ENCODE measurements at places on chromosomes 7 and 10.
A peak's percentile ranks its signal among the peaks of the same experiment; 100 is the strongest.

- DNase-seq, result no peak
Observed at GRCh38 chr7:133859231-133859630, 267.9 kb upstream of the LRGUK start.

DNA sequence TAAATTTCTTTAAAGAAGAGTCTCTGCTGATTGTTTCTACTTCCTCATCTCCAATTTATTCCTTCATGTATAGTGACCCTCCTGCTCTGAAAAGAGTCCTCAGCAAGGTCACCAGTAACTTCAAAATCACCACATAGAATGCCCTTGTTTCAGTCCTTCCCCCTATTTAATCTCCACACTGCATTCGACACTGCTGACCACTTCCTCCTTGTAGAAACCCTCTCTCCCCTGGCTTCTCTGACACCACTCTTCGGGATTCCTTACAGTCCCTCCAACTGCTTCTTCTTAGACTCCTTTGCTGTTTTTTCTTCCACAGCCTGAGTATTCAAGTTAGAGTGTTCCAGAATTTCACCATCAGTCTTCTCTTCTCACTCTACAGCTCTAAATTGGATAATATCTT is 89.5 kb downstream of the VPS41 start:
- DNase-seq, result no peak

GRCh38 chr7:127940381-127941160 is 90.7 kb downstream of the LRRC4 start:
- DNase-seq, result no peak

DNA sequence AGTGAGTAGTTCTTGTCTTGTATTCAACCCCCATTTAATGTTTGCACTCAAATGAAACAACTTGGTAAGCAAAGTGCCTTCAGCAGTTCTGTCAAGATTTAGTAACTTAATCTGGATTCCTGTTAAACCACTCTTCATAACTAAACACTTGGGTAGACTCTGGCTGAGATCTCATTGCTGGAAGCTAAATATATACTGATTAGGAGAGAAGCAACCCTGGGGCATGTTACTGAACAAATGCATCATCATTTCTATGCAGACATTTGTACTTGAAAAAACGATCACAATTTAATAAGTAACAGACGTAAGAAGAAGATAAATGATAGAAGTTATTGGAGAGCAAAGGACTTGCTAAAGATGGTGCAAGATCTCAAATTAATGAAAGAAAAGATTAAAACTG is 308.4 kb upstream of the POM121L12 start:
- no peak for DNase-seq

- no peak for DNase-seq
Observed at GRCh38 chr10:15763006-15763405, 43.3 kb upstream of the ITGA8 start.

- no peak for DNase-seq
Observed at GRCh38 chr7:120189623-120190022, 83.4 kb upstream of the KCND2 start.

DNA sequence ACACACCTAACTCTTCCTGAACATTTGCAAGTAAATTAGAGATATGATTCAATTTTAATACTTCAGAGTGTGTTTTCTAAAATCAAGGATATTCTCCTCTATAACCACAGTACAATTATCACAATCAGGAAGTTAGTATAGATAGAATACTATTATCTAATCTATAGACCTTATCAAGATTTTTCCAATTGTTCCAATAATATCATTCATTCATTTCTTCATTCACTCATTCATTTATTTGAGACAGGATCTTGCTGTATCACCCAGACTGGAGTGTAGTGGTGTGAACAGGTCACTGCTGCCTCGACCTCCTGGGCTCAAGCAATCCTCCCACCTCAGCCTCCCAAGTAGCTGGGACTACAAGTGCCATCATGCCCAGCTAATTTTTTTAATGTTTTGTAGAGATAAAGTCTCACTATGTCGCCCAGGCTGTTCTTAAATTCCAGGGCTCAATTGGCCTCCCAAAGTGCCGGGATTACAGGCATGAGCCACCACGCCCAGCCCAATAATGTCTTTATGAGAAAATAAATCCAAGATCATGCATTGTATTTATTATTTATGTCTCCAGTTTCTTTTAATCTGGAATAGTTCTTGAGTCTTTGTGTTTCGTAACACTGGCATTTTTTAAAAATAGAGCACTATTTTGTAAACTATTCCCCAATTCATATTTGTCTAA is 10.6 kb upstream of the MRPS16 start:
- DNase-seq, result no peak

DNA sequence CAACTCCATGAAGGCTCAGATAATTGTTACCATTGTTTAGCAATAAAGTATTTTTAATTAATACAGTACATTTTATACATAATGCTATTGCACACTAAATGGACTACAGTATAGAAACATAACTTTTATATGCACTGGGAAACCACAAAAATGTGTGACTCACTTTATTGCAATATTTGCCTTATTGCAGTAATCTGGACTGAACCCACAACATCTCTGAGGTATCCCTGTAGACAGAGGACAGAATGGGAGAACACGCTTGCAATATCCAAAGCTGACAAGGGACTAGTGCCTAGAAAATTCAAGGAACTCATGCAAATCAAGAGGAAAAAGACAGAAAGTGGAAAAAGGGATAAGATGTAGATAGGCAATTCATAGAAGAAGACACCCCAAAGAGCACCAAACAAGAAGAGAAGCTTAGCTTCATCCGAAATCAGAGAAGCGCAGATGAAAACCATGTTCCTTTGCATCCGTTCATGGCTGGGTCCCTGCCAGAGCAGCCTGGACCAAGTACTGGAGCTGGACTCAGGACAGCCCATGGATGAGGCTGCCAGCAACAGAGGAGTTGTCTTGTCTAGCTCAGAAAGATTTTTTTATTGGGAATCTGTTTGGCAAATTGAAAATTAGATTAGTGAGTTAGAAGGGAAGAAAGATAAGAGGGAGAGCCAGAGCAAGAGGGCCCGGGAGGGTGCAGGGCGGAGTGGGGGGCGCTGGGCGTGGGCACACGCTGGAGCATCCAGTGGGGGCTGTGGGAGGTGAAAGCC is 16.0 kb upstream of the GALNTL5 start:
- DNase-seq, result peak; percentile 65

- no peak for DNase-seq
Observed at GRCh38 chr10:44991571-44991970, 9.2 kb upstream of the ZNF22 start.

DNA sequence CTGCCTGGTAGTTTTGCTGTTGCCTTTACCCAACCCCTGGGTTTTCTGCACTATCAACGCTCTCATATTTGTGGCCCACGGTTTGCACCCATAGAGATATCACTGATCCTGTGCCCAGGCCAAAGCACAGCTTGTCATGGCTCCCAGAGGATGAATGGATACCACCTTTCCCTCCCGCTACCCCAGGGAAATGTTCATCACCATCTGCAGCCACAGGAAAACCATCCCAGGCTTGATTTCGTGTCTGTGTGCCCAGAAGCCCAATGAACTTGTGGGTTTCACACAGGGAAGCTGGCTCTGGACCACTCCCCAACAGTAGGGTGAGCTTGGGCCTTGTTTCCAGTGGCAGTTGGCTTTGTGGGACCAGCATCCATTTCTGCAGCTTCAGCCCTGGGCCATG is 143.1 kb upstream of the GDF10 start:
- no peak for DNase-seq

GRCh38 chr10:60508831-60509230 is 119.2 kb upstream of the ANK3 start:
- no peak for DNase-seq

GRCh38 chr7:114740941-114741340 is 181.0 kb upstream of the MDFIC start:
- DNase-seq, result no peak

GRCh38 chr7:151013356-151013732 is 10.9 kb downstream of the ATG9B start:
- no peak for DNase-seq

DNA sequence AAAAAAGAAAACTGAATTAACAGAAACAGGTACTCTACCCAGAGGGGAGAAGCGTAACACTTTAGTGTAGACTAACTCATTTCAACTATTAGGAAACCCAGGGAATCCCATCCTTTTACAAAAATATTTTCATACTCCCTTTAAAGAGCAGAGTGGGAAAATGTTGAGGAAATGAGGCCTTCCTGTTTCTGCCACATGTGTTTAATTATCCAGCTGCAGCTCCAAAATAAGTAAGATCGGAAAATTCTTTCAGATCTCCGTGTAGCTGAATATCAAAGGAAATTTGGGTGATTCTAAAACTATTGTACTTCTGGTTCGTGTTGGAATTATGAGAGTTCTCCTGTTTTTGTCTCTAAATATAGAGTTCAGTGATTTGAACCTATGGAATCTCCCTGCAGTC is 58.0 kb upstream of the CAV2 start:
- DNase-seq, result no peak

- DNase-seq, result no peak
Observed at GRCh38 chr10:44774676-44775401, 136.3 kb upstream of the TMEM72 start.

- DNase-seq, result no peak
Observed at GRCh38 chr7:32228601-32229000, 158.4 kb upstream of the PDE1C start.

DNA sequence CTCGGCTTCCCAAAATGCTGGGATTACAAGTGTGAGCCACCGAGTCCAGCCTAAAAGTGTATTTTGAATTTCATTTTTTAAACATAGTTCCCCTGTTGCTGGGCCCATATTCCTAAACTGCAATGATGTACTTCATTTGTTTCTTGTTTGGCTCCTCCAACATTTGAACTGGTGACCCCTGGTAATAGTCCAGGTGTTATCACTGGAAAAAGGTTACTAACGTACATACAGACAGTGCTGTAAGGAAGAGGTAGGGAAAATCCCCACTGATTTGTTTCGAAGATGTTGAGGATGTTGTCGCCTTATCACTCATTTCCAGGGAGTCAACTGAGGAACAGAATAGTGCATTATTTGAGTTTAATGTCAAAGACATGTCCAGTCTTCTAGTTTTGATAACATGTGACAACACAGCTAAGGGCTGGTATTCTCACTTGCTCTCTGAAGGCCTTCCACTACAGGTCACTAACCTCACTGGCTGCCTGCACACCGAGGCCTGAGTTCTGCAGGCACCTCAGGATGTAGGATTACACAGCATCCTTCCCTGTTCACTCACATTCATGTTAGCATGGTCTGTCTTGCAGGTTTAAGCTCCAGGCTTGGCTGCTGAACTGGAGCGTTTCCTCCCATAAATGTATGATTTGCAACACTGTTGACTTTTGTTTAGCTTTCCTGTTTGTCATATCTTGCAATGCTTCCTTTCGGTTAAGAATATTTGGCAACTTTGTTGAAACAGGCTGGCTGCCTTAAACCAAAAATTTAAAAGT is 362.8 kb downstream of the INHBA start:
- DNase-seq, result no peak

GRCh38 chr7:37013771-37014170 is 289.5 kb upstream of the AOAH start:
- DNase-seq, result no peak

DNA sequence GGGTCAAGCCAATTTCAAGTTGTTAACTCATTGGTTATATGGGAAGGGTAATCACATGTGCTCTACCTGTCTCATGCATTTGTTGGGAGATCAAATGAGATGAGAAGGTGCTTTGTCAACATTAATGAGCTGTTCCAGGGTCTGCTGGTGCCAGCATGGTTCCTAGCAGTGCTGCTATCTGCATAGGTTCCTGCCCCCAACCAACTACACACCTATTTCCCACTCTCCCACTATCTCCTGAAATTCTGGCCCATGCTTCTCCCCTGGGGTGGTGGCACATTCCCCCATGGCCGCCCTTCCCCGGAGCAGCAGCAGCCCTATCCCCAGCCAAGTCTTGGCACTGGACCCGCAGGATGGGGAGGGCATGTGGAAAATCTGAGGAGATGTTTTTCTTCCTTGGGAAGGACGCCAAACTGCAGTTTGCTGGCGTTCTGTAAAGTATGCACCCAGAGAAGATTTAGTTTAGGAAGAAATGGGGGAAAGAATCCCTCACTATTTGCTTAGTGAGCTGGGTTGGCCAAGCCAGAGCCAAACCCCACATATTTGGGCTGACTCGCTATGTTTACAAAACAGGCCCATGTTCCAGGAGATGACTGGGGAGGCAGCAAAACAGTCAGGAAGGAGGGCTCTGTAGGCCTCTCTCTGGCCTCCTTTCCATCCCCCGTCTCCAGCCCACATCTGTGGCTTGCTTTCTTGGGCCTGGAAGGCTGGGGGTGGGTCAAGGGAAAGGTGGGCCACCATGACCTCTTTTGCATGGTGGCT is 42.5 kb downstream of the PPP1R3C start:
- DNase-seq, result no peak

DNA sequence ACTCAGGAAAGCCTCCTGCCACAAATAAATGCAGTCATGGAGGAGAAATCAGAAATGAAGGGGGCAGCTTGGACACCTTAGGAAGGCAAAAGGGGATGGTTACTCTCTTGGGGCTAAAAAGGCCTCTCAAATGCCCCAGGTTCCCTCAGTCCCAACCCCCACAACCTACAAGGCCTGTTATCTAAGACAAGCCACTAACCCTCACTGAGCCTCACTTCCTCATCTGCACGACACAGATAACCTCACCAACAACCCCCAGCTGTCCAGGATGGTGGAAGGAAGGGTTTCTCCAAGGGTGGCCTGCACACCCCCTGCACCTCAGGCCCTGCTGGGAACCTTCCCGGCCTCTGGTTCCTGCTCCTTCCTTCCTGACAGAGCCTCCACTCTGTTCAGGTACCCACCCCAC is 29.2 kb downstream of the SORBS1 start:
- no peak for DNase-seq

- DNase-seq, result no peak
Observed at GRCh38 chr10:116853287-116853686, 4.0 kb downstream of the ENO4 start.

GRCh38 chr7:42611961-42612360 is 299.9 kb downstream of the C7orf25 start:
- no peak for DNase-seq
